ENCODE measurements at places on chromosomes 5 and 9.

GRCh38 chr9:105390871-105391270 is 57.0 kb upstream of the FSD1L start:
- no peak for DNase-seq

DNA sequence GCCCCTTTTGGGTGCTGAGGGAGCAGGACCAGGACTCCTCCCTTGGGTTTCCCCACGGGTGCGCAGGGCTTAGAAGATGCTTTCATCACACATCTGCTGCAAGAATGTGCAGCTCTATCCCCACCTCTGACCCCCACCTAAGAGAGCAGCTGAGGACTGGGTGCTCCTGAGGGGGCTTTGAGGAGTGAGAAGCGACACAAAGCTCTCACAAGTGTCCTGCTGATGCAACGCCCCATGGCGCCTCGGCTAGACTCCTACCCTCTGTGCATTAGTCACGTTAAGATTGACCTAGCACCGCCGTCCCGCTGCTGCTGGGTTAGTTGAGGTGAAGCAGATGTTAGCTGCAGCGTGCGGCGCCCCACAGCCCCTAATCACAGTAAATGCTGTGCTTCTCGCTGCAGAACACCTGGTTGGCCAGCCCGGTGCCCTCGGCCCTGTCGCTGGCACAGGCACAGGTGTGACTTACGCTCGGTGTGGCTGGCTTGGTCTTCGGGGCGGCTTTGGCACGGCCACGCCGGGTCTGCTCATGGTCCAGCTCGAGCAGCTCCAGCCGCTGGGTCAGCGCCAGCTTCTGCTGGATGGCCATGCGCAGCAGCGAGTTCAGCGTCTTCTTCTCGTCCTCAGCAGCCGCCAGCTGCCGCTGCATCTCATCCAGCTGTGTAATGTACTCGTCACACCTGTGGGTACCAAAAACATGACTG is 45.0 kb upstream of the IPPK start:
- no peak for DNase-seq

DNA sequence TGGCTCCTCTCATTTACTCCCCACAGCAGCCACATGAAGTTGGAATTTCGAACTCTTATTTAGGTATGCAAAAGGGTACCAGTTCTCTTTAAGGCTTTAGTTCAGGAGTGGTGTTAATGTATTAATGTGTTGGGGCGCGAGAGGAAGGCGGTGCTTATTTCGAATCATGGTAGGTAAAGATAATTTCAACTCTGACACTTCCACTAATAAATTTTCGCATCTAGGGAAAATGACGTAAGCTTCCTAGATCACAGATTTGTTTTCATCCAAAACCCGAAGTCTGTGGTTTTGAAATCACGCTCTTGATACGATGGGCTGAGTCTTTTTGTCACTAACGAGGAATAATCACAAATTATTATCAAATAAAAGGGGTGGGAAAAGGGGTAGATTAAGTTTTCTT is 681 bp downstream of the PPWD1 start:
- DNase-seq, result no peak

DNA sequence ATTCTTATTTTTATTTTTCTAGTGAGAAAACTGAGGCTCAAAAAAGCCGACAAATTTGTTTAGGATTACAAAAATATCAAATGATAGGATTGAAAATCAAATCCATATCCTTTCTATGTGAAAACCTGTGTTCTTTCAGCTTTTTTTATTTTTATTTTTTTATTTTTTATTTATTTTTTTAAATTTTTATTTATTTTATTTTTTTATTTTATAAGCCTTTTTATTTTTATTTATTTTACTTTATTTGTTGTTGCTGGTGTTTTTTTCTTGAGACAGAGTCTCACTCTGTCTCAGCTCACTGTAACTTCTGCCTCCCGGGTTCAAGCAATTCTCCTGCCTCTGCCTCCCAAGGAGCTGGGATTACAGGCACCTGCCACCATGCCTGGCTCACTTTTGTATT is 45.4 kb upstream of the CDKN2B start:
- no peak for DNase-seq

GRCh38 chr5:133370036-133370831 is 242.1 kb downstream of the FSTL4 start:
- DNase-seq, result peak; percentile 9

DNA sequence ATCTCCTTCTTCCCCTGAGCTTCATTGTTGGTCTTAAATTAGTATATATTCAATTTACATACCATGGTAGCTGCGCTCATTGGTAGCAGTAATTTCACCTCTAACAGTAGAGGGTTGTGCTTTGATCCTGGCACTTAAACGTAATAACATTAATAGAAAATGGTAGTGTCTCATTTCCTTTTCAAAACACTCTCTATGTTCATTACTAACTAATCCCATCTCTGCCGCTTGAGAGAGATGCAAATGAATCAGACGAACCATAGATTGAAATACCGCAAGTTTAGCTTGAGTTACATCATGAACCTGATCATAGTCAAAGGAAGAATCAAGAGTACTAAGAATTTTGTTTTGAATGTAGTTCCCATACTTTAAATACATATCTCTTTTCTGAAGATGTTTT is 2.2 kb downstream of the THBS4 start:
- DNase-seq, result no peak

DNA sequence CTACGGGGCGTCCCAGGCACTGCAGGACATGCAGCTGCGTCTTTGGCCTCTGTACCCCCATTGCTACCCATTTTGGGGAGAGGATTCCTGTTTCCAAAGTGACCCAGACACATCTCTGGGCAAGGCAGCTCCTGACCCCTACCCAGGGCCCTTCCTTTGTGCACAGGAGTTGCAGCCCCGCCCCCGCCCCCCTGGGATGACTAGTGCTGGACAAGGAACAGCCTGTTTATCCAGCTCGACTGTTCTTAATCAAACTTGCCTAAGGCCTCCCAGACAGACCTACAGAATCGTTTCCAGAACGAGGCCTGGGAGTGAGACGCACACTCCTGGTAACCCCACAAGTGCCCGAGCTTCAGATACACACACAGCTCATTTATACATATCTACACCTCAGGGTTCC is 13.2 kb downstream of the DIPK1B start:
- no peak for DNase-seq

DNA sequence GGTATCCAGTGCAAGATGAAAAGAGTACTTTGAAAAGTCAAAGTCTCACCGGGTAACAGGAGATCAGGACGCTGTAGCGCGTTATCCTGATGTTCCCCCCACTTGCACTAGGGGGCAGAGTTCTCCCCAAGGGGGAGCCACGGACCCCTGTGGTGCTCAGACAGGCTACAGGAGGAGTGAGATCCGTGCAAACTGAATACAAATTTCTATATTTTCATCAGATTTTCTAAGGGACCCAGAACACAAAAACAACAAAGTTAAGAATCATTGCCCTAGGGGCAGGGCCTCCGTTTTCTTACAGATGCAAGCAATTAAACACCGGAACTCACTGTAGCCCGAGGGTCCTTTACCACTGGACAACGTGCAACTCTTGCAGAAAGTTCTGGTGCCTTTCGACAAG is 2.0 kb downstream of the MYO10 start:
- DNase-seq, result peak; percentile 82

DNA sequence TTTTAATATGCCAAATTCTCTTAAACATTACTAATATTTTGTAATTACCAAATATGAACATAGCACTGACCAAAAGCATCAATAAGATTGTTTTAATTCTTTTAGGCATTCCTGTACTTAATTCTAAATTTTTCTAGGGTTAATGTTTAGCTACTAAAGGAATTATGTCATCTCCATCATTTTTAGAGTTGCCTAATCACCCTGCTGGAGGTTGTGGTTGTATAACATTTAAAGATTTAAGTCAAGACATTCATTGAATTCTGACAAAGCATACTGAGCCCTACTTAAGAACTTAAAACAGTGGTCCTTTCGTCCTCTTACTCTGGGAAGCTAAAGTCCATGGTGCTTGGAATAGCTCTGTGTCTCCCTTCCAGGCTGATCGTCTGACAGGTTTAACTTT is 28.1 kb upstream of the DAB2 start:
- no peak for DNase-seq

GRCh38 chr5:2634399-2635176 is 116.9 kb downstream of the IRX2 start:
- DNase-seq, result no peak

DNA sequence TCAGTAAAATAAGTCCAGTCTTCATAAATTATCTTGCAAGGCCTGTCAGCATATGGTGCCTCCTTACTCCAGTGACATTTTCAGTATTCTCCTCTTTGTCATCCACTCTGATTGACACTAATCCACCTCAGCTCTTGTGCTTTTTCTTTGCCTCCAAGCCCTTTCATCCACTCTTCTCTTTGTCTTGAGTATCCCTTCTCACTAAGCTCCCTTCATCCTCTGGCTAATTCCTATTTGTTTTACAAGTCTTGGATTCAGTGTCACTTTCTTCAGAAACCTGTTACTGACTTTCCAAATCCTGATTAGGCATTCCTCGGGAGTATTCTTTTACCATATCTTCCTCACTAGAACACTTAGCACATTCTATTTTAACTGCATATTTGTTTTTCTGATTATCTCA is 100.6 kb upstream of the VCAN start:
- DNase-seq, result no peak

DNA sequence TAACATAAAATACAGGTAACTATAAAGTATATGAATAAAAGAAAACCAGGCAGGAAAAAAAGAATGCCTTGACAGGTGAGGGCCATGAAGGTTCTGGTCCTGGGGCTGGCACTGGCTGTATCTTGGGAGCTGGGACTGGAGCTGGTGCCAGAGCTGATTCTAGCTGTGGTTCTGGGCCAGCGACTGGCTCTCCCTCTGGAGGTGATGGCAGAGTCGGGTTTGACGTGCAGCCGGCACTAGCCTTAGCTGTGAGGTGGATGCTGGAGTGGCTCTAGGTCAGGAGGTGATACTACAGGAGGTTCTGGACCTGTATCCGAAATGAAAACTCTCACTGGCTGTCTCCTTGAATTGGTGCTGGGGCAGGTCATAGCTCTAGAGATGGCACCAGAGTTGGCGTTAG is 22.3 kb downstream of the OBP2B start:
- no peak for DNase-seq

DNA sequence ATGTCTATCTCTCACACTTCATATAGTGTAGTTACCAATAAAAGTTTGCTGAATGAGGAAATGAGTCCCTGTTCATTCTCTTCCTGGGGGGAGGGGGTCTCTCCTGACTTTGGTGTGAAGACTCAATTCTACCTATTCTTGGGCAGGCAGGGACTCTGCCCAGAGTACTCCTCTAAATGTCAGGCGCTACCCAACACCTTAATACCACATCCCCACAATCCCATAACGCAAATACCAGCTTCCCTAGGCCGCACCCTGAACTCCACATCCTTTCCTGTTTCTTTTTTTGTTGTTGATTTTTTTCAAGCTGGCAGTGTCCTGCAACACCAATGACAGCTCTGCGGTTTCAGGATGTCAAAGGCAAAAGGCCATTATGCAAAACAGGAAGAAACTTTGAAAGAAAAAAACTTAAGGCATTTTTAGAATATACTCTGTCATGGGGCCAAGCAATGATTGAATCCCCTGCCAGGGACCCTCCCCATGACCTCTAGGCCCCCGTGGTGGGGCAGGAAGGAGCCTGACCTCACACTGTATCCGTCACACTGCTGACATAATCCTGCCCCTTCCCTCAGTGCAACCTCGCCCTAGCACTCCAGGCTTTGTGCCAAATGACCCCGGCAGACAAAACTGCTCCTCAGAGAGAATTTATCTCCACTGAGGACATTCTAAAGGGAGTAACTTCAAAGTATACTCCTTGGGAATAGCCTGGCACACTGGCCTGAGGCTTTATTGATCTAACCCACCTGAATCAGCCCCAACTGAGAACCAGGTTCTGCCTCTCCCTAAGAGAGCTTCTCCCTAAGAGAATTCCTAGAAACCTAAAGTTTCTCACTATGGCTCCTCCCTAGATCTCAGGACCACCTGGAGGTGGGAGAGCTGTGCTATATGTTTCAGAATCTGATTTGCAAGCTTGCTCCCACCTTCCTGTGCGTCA is 8.0 kb downstream of the B4GALT1 start:
- peak; percentile 70 for DNase-seq

GRCh38 chr9:14318934-14319580 is 5.1 kb upstream of the NFIB start:
- peak; percentile 57 for DNase-seq

- DNase-seq, result no peak
Observed at GRCh38 chr5:110977915-110978314, 93.6 kb upstream of the TSLP start.

DNA sequence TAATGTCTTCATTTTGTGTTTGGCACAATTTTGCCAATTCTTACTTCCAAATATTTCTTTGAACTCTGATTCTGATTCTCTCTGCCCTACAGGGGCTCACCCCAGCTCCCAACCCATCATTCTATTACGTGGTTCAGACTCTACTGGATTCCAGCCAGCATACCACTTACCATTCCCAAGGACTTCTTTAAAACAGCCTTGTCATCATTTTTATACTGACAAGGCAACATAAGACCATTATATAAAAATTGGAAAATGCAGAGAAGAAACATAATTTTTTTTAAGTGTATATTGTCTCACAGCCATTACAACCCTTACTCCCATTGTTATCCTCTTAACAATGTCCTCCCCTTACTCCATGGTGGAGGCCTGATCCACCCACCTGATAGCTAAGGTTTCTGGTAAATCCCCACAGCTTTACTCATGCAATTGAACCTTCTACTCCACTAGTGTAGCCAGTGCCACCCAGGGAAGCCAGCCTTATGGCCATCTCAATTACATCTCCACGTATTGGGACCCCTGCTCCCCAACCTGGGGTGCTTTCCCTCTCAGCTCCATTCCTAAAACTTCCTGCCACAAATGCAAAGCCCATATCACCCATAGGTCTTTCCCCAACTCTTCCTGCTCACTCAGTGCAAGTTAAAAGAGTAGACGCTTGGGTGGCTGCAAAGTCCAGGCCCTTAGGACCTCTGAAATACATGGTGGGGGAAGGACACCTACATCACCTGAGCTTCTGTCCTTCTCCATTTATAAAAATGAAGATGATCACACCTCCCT is 19.1 kb downstream of the UGT3A2 start:
- no peak for DNase-seq

GRCh38 chr9:38039907-38040682 is 28.9 kb downstream of the SHB start:
- no peak for DNase-seq

DNA sequence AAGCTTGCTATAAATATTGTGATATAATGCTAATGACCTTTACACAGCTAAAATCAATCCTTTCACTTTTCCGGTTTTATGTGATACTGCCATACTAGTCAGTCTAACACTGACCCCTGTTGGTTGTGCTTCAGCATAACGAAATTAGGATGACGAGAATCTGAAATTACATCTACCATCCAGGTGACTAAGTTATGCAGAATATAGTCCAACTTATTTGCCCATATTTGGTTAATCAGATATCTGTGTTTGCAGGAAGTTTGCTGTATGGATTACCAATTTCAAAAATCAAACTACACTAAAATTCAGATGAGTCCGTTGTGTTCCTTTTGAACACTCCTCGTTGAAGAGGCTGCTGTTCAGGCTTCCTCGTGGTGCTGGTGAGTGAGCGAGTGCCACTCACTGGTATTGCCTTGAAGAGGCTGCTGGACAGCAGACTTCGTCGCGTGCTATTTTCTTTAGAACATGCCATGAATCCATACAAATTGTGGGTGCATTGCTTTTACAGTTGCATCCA is 32.5 kb downstream of the TENT4A start:
- DNase-seq, result peak; percentile 80

- no peak for DNase-seq
Observed at GRCh38 chr9:126162611-126163381, 163.8 kb upstream of the MVB12B start.
